ENCODE measurements at places on chromosomes 2 and 18. TPM values are rescaled to one million over a fixed set of nuclear protein-coding genes. Genes with fewer than 3 reads are reported as not detected.

- DNase-seq = no peak
These were observed 22.0 kb downstream of the RHOB start for GRCh38 chr2:20468549-20469500.

DNA sequence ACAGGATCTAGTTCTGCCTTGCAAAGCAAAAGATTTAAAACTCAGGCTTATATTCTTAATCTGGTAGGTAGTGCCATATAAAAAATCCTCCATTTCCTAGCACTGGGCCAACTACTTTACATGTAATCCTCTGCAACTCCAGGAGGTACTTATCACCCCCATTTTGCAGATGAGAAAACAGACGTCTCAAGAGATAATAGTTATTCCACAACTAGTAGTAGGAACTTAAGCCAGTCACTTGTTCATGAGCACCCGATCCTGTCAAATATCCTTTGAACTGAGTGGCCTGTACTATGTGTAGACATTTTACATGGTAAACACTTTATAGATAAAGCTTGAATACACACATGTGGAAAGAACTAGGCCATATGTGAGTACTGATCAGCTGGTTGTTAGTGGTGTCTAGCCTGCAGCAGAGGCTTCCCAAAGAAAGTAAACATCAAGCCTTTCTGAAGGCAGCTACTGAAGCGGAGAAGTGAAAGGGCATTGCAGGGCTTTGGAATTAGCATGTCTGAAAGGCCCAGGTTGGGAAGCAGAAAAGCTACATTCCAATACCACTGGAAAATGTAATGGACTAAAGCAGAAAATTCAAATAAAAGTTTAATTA lies 48.0 kb downstream of the NAB1 start:
- DNase-seq = no peak

Gene EN1
- not detected for total RNA-seq

Gene EMX1
- not detected for total RNA-seq

Gene CFAP221
- total RNA-seq = not detected

Gene APLF
- total RNA-seq = 1.6 TPM

Gene ADAM17
- 21.6 TPM for total RNA-seq

Data from activated T-cell treated with anti-CD3 and anti-CD28 coated beads, Interleukin-2, amount 50 U/mL, for 4 hours (primary cell).